Inflammatory macrophage (primary cell): ENCODE measurements at places on chromosomes 3 and 15.
A peak's percentile ranks its signal among the peaks of the same experiment; 100 is the strongest.

DNA sequence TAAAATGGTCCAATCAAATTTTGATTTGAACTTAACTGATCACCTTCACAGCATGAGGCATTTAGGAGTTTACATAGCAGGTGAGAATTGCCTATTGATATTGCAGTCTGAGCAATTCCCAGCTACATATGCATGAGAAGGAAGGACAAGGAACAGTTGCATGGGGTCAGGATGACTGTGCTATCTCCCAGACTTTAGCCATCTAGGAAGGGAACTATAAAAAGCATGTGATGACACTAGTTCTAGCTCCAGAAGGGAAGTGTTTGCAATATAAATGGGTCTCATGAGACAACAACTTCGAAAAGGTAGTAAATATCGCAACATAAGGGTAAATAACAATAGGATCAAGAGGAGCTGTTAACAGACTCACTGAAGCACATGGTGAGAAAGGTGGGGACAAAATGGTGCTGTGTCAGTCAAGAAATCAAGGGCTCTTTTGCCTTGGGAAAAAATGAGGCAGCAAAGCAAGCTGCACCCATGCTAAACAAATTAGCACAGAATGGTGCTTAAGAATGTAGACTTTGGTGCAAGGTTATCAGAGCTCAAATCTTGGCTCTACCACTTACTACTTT lies 90.4 kb upstream of the SLC2A2 start:
- DNase-seq = peak; percentile 47

DNA sequence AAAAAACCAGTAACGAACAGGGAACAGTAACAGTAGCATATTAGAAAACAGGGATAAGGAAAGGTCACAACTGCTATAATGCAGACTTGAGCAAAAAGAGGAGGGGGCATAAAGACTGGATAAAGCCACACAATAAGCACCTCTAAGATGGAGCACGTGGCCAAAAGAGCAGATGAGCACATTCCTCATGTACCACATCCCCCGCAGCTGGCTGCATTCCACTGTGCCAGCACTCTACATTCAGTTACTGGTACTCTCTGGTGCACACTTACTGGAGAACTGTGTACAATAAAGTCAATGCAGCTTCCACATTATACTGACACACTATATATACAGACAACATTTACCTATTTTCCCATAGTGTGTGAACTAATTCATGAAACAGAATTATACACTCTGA lies 64.7 kb downstream of the UBE3A start:
- DNase-seq = no peak

DNA sequence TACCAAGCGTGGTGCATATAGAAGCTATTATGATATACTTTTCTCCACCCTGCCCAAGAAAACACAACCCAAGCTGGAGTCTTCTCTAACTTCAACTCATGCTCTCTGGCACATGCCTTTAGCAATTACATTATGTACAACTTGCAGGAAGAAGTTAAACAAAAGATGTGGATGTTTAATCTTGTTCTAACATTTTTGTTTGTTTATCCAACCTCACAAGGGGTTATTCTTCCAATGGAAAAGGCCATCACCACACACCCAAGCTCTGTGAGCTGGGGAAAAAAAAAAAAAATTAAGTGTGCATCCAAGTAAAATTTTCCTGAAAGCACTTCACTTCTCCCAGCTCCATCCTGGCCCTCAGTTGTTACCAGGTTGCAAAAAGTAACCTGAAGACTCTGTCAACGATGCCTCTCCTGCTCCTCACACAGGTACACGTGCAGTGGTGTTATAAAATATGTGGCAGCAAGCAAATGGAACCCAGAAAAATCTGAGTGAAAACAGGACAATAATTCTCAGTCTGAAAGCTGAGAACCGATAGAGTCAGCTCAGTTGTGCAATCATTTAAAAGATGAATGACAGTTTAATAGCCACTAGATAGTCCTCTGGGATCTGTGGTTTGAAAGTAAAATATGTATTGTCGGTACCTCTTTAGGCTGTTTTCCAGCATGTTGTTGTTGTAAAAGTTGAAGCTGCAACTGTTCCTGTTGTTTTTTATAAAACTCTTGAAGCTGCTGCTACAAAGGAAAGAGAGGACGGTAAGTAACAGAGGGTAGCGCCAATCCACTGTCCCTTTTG lies 531.4 kb downstream of the FOXP1 start:
- no peak for DNase-seq

DNA sequence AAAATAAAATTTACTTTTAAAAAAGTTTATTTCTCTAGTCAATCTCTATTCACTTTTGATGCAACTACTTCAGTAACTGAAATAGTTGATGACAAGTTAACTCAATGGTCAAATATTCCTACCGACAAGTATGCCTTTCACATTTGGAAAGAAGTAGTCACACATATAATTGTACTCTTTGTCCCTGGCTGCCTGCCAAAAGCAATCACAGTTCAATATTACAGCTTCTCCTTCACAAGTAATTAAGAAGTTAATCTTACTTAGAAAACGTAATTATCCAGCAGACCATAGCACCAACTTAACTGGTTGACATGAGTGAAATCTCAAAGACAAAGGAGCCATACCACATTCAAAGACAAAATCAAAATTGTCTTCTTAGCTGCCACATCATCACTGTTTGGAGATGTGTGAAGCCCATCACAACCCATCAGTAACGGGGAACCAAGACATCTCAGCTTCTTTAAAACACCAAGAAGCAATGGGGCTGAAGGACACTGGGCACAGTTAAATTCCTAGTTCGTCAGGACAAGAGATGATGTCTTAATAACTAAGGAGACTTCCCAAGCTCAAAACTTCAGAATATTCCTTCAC lies 86.1 kb downstream of the PLCH1 start:
- no peak for DNase-seq

DNA sequence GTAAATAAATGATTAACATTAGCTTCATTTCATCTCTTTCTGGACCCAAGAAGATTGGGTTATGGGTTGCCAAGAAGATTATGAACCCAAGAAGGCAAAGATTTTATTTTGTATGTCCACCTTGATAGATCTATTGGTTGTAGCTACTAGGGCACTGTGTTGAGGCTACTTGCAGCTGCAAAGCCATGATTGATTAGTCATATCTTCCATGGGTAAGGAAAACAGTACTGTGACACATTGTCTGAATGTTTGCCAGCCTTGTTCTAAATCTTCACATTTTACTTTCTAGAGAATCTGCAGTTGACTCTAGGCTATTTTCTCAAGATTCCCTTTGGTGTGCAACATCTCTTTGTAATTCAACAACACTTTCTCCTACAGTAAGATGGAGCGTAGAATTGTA lies 229.2 kb upstream of the KCNH8 start:
- DNase-seq = no peak

GRCh38 chr15:68281008-68281407 lies 3.5 kb downstream of the FEM1B start:
- no peak for DNase-seq

- DNase-seq = peak; percentile 41
Measured at GRCh38 chr15:72342385-72342784, 22.4 kb upstream of the CELF6 start.

DNA sequence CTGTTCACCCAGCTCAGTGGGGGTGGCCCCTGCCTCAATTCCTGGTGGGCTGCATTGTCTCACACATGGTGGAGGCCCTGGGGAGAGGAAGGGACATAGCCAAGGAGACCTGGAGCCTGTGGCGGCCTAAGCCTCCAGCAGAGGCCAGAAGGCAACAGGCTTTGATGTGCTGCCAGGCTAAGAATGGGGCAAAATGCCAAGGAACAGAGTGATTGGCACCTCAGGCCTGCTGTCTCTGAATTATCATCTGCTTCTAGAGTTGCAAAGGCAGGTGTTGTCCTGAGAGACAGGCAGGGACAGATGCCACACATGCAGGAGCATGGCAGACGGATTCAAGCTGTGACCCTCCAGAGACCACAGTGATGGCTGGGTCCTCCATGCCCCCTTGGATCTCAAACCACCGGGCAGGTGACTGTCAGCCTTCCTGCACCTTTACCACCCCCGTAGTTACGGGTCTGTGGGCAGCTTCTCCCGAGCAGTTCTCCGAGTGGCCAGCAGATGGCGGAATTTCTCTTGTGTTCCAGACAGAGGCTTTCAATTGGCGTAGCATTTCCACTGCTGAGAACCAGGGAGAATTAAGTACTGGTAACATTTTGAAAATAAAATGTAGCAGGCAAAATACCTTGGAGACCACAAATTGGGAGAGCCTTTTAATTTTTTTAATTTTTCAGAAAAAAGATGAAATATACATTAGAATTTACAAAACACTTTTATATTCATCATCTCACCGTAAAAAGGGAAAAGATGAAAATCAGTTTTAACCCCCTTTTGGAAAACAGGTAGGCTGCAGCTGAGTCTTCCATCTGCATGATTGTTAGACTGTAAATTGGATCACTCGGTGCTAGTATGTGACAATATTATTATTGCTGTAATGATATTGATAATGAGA lies 525.5 kb upstream of the CFAP20DC start:
- DNase-seq = peak; percentile 67

DNA sequence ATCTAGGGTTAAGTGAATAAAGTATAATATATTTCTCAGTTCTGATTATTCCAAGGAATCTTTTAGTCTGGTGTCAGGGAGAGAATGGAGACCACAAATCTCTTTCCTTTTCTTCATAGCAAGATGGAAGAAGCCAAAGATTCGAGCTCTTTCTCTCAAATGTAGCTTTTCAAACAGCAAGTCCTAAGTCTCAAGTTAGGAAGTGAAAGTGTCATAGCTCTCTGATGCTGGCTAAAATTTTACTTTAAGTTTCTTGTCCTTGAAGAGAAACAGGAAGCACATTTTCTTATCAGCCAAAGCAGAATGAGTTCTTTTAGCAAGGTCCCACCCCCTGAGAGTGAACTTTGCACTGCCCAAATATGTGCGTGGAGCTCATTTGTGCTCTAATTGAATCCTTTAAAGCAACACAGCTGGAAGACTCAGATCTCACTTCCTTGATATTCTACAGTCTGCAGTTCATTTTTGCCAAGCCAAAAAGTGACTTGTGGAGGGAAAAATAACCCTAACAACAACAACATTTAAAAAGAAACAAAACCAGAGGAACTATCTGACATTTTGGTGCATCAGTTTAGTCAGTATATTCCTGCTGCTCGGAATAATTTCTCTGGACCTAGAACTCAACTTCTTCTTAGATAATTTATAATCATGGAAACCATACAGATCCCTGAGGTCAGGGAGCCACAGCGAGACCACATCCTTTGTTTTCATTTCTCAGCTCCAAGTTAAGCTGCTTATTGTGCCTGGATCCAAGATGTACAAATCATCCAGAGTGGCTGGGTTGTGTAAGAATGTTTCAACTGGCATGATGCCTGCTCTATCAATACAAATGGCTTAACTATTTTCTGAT lies 238.7 kb upstream of the P2RY1 start:
- DNase-seq = peak; percentile 66

GRCh38 chr3:78791753-78792152 lies 976.0 kb downstream of the ROBO1 start:
- no peak for DNase-seq

- no peak for DNase-seq
Measured at GRCh38 chr3:139187648-139188047, 143.0 kb upstream of the PRR23C start.

DNA sequence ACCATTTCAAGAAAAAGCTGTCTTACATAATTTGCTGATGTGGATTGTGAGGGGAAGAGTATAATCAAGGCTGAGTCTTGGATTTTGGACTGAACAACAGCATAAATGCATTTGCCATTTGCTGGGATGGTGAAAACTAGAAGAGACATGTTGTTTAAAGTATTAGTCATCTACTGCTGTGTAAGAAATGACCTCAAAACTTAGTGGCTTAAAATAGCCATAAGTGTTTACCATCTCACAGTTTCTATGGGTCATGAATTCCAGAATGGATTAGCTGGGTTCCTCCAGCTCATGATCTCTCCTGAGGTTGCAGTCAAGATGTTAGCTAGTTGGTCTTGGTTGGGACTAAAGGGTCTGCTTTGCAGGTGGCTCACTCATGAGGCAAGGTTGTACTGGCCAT lies 66.2 kb downstream of the SCN11A start:
- no peak for DNase-seq

GRCh38 chr15:70029297-70029701 lies 68.4 kb downstream of the TLE3 start:
- no peak for DNase-seq

DNA sequence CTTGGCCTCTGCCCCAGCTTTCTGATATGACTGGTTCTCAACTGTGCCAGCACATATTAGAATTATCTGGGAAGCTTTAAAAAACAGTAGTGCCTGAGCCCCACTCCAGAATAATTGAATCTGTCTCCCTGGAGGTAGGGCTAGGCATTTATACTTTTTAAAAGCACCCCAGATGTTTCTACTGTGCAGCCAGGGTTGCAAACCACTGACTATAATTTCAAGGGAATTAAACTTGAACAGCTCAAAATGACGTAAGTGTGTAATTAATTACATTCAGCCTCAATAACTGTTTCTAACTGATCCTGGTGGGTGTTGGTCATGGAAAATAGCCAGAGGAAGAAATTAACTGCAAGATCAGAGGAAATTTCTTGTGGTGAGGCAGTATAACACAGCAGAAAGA lies 4.4 kb upstream of the IRAK2 start:
- DNase-seq = no peak

DNA sequence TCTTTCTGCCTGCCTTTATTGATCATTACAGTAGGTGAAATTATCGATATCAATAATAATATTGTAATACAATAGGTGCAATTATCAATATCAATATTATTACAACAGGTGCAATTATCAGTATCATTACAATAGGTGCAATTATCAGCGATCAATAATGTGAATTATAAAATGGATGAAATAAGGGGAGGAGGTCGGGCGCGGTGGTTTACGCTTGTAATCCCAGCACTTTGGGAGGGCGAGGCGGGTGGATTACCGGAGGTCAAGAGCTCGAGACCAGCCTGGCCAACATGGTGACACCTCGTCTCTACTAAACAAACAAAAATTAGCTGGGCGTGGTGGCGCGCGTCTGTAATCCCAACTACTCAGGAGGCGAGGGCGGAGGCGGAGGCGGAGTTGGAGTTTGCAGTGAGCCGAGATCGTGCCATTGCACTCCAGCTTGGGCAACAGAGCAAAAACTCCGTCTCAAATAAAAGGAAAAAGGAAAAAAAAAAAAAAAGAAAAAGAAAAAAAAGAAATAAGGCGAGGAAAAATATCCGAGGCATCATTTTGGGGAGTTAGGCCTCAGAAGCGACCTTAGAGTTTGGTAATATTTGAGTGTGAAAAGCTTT lies 611 bp upstream of the BNIP2 start:
- peak; percentile 87 for DNase-seq

DNA sequence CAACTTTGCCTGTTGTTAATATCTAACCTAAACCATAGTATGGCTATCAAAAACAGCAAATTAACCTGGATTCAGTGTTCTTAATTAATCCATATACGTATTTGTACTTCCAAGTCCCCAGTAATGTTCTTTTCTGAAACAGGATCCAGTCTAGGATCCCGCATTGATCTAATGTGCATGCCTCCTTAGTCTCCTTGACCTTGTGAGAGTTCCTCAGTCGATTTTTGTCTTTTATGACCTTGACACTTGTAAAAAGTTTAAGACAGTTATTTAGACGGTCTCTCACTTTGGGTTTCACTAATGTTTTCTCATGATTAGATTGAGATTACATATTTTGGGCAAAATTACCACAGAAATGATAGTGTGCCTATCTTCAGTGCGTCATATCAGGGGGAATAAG lies 69.4 kb downstream of the TGFBR2 start:
- DNase-seq = no peak

- no peak for DNase-seq
Measured at GRCh38 chr15:71728881-71729280, 81.5 kb upstream of the NR2E3 start.

- no peak for DNase-seq
Measured at GRCh38 chr3:195466251-195466650, 23.4 kb upstream of the ACAP2 start.
